Fibroblast of the aortic adventitia (primary cell): ENCODE measurements at places on chromosomes 1 and 21. TPM values are rescaled to one million over a fixed set of nuclear protein-coding genes. Genes with fewer than 3 reads are reported as not detected.

PODN gene
- 47.5 and 176 TPM in 2 replicates for total RNA-seq

C1orf53 gene
- total RNA-seq = 0.98 and 4.5 TPM in 2 replicates

RGS8 gene
- total RNA-seq = 0.16 TPM in 1 of 2 replicates, not detected in the other

SH2D1B gene
- under 0.01 TPM in 1 of 2 replicates, not detected in the other for total RNA-seq

LRRIQ3 gene
- total RNA-seq = 1.3 and 1.4 TPM in 2 replicates

SNIP1 gene
- 12.9 and 23.5 TPM in 2 replicates for total RNA-seq

MANEAL gene
- total RNA-seq = 0.65 and 0.99 TPM in 2 replicates

USP1 gene
- 32.4 and 64.8 TPM in 2 replicates for total RNA-seq

PLPPR4 gene
- total RNA-seq = 1.1 and 2.8 TPM in 2 replicates

MRPS15 gene
- 26.0 and 56.2 TPM in 2 replicates for total RNA-seq

THEM5 gene
- total RNA-seq = not detected in 2 replicates

OR2L13 gene
- total RNA-seq = not detected in 2 replicates

HSF2BP gene
- 2.3 and 7.3 TPM in 2 replicates for total RNA-seq

SYT14 gene
- total RNA-seq = 0.08 and 35.0 TPM in 2 replicates
